ENCODE measurements at places on chromosomes 6 and 20.

- DNase-seq, result peak; percentile 94
These were observed 11.9 kb downstream of the GPX5 start for GRCh38 chr6:28537509-28538140.

GRCh38 chr6:113289166-113289565 lies 568.0 kb upstream of the MARCKS start:
- DNase-seq, result no peak

- no peak for DNase-seq
These were observed 38.3 kb downstream of the SNX3 start for GRCh38 chr6:108222504-108222903.

DNA sequence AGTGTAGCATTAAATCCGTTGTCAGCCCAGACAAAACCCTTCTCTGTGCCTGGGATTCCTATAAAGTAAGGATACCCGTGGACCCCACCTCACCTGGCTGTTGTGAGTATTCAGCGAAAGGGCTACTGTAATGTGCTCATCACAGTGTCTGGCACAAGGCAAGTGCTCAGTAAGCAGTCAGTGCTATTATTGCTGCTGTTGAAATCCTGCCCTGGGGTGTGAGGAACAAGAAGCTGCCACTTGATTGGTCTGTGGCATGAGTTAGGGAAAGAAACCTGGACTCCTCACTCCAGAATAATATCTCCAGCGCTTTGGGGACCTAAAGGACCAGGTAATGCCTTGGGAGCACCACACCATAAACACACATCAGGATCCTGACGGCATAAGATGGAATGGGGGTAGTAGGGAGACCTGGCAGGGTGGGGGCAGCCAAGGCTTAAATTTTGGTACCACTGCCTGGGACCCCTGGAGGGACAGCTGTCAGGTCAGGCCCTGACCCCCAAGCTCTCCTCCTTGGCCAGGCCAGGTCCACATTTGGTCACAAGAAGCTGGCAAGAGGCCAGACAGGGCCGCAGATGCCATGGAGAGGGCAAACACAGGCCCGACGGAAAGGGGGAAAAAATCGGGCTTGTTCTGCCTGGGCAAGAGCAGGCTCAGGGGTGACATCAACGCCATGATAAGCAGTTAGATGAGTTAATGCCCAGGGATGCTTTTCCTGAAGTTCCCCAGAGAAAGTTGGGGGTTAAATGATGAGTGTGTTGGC lies 66.5 kb downstream of the MRPL14 start:
- DNase-seq, result no peak

Data from Panc1 (cell line).